ENCODE measurements at places on chromosomes 4 and X.

- no peak for DNase-seq
These were observed 3.7 kb upstream of the TREX2 start for GRCh38 chrX:153449368-153450113.

DNA sequence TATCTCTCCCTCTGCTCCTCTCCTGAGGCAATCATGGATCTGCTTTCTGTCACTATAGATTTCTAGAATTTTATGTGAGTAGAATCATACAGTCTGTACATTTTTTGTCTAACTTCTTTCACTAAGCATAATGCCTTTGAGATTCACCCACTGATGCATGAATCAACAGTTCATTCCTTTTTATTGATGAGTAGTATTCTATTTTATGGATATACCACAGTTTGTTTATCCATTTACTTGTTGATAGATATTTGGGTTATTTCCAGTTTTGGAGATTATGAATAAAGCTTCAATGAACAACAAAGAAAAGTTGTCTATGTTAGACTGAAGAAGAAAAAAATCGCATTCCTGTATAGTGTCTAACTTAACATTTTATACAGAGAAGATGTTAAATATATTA lies 30.5 kb downstream of the PHKA1 start:
- no peak for DNase-seq

DNA sequence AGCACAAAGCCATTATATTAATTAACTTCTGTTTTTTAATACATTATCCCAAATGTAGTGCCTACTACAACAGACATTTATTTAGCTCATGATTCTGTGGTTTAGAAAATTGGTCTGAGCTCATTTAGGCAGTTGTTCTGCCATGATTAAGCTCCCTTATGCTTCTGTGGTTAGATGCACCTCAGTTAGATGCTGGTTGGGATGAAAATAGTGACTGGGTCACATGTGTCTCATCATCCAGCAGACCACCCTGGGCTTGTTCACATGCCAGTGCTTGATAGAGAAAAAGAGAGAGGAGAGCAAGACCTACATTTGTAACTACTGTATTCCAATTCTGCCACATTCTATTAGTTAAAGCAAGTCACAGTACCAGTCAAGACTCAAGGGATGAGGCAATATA lies 376.4 kb upstream of the GNPDA2 start:
- DNase-seq: no peak

GRCh38 chr4:152460488-152460887 lies 75.4 kb downstream of the FBXW7 start:
- DNase-seq: no peak

DNA sequence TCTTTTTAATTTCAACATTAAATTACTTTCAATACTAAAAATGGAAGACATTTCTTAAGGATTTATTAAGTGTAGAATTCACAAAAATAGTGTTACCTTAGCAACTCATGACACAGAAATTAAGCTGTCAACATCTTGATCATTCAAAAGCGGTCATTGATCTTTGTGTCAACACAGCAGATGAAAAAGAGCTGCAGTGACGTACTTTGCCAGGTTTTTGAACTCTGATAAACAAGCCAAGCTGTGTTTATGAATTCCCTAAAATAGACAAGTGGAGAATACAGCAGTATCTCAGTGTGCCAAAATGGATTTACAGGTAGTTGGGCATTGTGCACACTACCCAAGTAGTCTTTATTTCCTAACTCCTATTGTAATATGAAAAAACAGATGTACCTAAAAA lies 1141.8 kb upstream of the PCDH7 start:
- no peak for DNase-seq

DNA sequence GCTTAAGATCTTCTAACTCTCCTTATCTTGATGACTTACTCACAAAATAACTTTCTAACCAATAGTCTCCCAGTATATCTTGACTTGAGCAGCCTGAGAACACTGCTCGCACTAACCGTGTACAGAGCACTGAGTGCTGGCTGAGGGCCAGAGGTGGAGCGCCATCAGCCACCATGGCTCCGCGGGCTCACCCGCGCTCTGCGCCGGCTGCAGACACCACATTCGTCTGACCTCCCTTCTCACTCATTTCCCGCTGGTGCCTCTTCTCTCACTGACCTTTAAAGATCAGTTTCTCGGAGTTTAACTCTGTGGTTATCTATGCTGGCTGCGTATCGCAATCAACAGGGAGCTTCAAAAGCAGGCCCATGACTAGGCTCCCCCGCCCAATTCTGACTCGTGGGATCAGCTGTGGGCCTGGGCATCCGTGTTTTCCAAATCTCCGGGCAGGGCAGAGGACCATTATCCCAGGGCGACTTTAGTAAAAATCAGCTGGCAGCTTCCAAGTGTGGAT lies 78.6 kb downstream of the HAUS3 start:
- DNase-seq: no peak

GRCh38 chr4:101039367-101039766 lies 308.0 kb downstream of the PPP3CA start:
- no peak for DNase-seq

DNA sequence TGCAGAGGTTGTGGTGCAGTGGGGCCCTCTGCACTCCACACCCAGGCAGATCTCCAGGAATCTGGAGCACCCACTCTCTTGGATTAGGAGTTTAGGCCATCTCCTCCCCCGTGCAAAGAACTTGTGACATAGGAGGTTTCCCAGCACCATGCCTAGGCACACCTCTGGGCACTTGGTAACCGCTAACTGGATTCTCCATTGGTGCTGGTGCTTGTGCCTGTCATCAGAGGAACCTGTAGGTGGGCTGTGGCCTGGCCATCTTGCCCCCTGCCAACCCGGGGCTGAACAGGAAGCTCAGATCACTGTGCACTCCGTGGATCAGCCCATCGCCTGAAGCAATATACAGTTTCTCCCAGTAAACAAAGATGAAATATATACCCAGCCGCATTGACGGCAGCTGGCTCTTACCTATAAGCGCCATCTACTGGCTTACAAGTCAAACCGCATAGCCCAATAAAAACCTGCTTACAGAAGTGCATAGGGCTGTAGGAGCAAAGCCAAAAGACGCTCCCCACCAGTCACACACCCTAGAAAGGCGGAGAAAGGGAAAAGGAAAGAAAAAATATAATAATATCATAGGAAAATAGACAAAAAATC lies 19.1 kb upstream of the TEX13B start:
- DNase-seq: no peak

DNA sequence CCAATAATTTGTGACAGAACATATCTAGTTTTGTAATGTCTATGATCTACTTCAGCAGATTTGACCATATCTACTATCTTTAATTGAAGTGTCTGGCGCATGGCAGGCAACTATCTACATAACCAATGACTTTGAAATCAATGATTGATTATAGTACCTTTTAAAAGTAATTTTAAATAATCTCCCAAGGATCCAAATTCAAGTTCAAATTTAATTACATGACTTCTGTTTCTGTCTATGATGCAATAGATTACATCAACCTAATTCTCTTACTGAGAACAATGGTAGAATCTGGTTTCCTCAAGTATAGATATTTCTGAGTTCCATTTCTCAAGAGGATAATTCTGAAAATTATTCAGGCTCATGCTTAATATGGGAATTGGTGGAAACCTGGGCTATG lies 177.4 kb upstream of the IL15 start:
- no peak for DNase-seq

DNA sequence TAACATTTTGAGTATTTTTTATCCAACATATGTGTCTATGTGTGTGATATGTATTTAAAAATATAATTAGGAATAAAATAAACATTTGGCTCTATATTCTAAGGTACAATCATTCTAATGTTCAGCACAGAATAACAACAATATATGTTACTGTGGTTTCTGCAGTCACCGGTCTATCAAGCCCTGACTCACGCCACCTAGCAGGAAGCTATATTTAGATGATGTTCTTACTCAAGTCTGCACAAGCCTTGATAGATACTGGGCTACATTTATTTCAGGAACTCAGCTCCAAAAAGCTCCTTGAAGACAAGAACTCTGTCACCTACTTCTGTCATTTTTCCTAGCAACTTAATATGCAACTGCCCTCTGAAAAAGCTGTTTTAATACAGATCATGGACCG lies 152.0 kb upstream of the FTHL17 start:
- DNase-seq: no peak

GRCh38 chr4:96175871-96176270 lies 336.0 kb downstream of the PDHA2 start:
- DNase-seq: no peak

DNA sequence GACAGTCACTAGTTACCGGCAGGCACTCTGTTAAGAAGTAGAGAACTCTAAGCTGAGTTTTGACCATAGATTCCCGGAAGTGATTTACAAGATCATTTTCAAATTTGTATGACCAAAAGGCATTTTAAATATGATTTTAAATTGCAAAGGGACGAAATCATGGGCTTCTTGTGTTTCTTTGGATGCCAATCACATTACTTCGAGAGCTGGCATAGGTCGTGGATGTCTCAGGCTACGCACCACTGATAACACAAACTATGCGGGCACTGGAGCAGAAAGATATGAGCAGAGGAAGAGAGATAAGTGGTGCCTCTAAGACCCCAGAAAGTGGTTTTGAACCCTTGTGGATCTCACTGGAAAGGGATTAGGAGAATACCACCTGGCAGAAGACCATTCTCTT lies 294.2 kb upstream of the FTHL17 start:
- no peak for DNase-seq

DNA sequence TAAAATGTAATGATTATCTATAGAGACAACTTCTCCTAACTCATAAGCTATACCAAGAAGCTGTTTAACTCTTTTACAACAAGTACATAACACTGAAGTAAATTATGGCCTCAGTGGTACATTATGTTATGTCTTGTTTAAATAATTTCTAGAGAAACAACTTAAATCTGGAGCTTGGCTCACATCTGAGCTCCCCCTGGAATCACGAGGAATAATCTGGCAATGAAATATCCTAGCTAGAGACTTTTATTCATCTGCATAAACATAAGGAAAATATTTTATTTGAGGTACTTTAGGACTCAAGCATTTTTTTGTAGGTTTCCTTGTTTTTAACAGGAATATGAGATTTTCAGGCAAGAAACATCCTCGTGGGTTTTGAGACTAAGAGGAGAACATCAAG lies 354.7 kb upstream of the SLC7A11 start:
- no peak for DNase-seq

DNA sequence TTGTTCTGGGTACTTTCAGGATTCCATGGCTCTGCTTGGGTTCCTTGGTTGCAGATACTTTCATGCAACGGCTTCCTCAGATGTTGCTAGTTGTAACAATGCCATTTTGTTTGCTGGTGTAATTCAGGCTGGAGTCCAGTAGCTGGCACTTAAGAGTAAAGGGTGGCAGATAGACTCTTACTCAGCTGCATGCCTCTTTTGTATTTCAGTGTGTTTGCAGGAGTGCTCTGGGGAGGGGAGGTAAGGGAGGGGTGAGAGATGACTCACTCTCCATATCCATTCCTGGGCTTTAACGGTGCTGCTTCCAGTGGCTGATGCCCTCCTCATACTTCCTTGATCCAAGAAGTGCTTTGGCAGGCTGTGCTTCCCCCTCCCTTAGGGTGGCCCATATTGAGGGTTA lies 155.2 kb downstream of the ZNF330 start:
- DNase-seq: no peak

DNA sequence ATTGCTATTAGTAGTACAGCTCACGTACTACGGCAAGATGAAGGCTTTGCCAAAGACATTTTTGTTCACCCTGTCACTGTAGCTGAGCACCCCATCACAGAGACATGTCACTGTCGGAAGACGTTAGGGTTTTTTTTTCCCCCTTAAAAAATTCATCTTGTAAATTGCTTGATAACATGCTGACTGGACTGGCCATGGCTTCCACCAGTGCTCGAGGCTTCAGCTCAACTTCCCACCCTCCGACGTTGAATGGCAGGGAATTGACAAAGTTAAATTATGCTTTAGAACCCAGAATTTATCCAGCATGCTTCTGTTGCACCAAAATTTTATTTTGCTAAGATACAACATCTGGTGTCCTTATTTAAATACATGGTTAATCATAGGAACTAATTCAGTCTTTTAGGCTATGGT lies 707 bp upstream of the OTUD4 start:
- DNase-seq: no peak

- DNase-seq: no peak
These were observed 158.9 kb upstream of the MAD2L1 start for GRCh38 chr4:120225527-120225926.

- no peak for DNase-seq
These were observed 247.4 kb downstream of the FBXO8 start for GRCh38 chr4:174036111-174036510.
